ENCODE measurements at places on chromosomes 12 and 14.

DNA sequence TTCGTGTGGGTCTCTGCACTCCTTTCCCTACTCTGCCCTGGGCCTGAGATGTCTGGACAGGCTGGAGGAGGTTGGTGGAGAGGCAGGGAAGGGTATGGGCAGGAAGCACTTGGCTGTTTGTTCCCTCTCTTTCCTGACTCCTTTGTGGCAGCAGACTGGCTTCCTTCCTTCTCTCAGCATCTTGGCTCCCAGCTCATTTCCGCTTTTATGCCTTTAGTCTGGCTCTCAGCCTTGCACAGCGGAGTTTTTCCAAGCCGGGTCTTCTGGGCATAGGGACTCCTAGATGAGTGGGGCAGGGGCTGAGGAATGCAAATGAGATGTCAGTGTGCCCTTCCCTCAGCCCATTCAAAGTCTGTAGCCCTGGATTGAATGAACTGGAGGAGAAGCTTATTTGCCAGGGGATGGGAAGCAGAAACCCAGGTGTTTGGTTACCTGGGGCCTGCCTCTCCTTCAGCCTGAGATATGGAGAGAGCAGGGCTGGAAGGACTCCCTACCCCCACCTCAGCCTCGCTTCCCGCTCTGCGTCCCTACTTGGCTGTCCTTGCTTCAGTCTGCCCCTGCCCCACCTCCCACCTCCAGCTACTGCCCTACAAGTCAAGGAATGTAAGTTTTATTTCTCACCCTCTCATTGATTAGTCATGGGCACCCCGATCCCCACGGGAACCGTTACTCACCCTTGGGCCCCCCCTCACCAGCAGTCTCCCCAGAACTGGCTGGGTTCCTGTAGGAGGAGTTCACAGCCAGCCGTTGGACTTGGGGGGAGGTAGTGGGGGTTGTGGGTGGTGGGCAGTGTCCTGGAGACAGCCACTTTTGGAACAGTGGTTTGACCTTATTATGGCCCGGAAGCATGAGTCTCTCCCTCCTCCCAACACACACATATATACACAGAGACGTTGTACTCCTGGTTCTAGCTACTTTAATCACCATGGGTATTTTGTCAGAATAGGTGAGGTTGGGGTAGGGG is 9.3 kb upstream of the ITGA5 start:
- H3K27ac ChIP-seq = peak overlapping the region; percentile 27
- peaks cover 35% of the 10 kb centered on the region for H3K4me1 ChIP-seq
- no peaks in the 10 kb centered on the region for H3K36me3 ChIP-seq

GRCh38 chr14:38512236-38512635 is 256.3 kb upstream of the CLEC14A start:
- no peaks in the 10 kb centered on the region for H3K36me3 ChIP-seq
- H3K27me3 ChIP-seq = no peaks in the 10 kb centered on the region
- no peaks in the 10 kb centered on the region for H3K4me1 ChIP-seq
- H3K4me3 ChIP-seq = no peak overlapping the region
- no peak overlapping the region for H3K27ac ChIP-seq

DNA sequence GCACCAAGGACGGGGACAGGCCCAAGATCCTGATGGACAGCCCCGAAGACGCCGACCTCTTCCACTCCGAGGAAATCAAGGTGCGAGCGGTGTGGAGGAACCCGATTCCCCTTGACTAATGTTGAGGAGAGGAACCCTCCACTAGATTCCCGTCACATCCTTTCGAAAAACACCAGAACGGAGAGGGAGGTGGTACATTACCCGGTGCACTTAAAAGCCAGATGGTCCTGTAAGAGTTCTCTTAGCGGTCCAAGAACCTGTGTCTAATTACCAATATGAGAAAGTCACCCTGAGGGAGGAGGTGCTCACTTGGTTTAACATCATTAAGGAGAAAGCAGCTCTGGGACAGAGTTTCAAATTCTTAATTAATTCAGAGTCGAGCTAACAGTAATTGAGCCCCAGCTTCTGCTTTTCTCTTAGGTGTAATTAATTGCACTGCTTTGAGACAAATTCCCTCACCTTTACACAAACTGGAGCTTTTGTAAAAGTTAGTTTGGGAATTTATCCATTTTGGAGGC is 450 bp downstream of the PRKAB1 start:
- no peaks in the 10 kb centered on the region for H3K27me3 ChIP-seq
- H3K36me3 ChIP-seq = peaks cover 16% of the 10 kb centered on the region
- no peak for DNase-seq
- H3K4me1 ChIP-seq = peaks cover 37% of the 10 kb centered on the region

- no peak for DNase-seq
- no peak overlapping the region for H3K4me3 ChIP-seq
- H3K4me1 ChIP-seq = no peaks in the 10 kb centered on the region
Observed at GRCh38 chr14:103137689-103138300, 14.5 kb downstream of the TNFAIP2 start.

DNA sequence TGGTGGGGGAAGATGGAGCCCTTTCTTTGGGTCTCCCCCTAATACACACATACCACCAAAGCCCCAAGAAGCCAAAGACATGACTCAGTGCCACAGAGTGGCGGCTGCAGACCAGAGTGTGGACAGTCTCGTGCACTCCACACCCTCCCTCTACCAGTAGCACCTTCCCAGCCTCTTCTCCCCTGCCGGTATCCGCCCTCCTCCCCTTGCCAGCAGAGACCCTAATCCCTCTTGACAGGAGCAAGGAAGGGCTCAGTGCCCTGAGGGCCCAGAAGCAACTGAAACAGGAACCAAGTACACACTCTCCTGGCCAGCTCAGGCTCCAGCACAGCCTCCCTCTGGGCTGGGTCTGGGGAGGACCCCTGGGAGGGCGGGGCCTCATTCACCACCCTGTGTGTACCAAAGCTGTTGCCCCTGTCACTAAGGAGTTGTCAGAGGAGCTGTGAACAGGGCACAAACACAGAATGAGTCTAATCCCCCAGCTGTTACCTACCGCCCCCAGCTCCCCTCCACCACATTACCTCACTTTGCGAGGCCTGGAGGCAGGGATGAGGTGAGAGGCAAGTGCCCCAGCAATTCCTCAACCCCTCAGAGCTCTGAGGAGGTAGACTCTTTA is 8.2 kb downstream of the SPRYD3 start:
- no peak overlapping the region for H3K27ac ChIP-seq
- H3K27me3 ChIP-seq = no peaks in the 10 kb centered on the region
- peaks cover 30% of the 10 kb centered on the region for H3K36me3 ChIP-seq
- H3K4me3 ChIP-seq = no peak overlapping the region
- DNase-seq = no peak

- H3K27me3 ChIP-seq = no peaks in the 10 kb centered on the region
- DNase-seq = peak; percentile 93
- peaks cover 34% of the 10 kb centered on the region for H3K4me1 ChIP-seq
- peaks cover 16% of the 10 kb centered on the region for H3K36me3 ChIP-seq
Observed at GRCh38 chr14:101761032-101761880, at the start of gene PPP2R5C. Gene PPP2R5C (plus strand): TSS chr14:101761709. CDS start chr14:101761894, 185 bp downstream.

DNA sequence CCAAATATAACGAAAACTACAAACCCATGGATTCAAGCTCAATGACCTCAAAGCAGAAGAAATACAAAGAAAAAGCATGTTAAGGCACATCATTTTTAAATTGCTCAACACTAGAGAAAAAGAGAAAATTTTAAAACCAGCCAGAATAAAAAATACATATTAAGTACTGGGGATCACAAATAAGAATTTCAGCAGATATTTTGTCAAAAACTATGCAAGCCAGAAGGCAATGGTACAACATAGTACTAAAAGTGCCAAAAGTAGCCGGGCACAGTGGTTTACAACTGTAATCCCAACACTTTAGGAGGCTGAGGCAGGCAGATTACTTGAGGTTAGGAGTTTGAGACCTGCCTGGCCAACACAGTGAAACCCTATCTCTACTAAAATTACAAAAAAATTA is 10.2 kb downstream of the SGPP1 start:
- no peak overlapping the region for H3K4me3 ChIP-seq
- no peak for DNase-seq
- peaks cover 12% of the 10 kb centered on the region for H3K4me1 ChIP-seq

- no peak for DNase-seq
- H3K36me3 ChIP-seq = no peaks in the 10 kb centered on the region
- H3K27ac ChIP-seq = peak overlapping the region; percentile 81
- H3K27me3 ChIP-seq = no peaks in the 10 kb centered on the region
- H3K4me3 ChIP-seq = no peak overlapping the region
Observed at GRCh38 chr12:53424626-53425514, 1.2 kb downstream of the AMHR2 start.

DNA sequence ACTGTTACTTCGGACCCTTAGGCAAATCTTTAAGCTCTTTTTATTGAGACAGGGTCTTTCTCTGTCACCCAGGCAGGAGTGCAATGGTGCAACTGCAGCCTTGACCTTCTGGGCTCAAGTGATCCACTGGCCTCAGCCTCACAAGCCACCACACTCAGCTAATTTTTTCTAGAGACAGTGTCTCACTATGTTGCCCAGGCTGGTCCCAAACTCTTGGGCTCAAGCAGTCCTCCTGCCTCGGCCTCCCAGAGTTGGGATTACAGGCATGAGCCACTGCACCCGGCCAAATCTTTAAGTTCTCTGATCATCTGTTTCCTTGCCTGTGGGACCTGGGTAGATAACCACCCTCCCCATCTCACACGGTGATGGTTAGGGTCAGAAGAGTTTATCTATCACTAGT is 2.3 kb upstream of the GPX2 start:
- no peak overlapping the region for H3K4me3 ChIP-seq
- no peaks in the 10 kb centered on the region for H3K36me3 ChIP-seq
- no peak for DNase-seq
- H3K4me1 ChIP-seq = no peaks in the 10 kb centered on the region
- no peak overlapping the region for H3K27ac ChIP-seq

DNA sequence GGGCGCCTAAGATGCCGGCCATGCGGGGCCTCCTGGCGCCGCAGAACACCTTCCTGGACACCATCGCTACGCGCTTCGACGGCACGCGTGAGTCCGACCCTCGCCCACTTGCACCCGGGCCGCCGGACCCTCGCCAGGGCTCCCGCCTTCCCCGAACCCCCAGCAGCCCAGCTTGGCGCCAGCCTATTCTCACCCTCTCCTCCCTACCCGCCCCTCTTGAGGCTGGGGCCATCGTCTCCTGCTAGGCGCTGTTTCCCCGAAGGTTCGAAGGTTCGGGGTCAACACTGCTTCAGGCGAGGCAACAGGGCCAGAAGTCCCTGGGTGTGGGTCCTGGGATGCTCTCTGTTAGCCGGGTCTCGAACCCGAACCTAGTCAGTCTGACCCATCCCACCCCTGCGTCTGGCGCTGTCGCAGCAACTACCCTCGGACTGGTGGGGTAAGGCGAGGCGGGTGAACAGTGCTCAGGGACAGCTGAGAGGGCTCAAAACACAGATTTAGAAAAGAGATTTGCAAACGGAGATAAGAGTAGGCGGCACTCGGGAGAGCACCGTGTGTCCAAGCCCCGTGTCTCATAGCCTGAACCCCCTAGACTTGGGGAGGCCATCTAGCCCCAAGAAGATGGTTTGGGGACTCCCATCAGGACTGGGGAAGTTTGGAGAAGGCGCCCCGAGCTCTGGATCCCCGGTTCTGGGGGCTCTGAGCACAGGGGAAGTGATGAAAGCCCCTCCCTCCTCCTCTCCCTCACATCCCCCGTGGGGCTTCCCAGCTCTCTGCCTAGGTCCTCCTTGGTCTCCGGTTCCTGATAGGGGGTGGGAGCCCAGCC is 787 bp downstream of the KCNH3 start:
- no peak overlapping the region for H3K27ac ChIP-seq
- H3K4me3 ChIP-seq = peak overlapping the region; percentile 34
- no peaks in the 10 kb centered on the region for H3K27me3 ChIP-seq
- DNase-seq = peak; percentile 20

- H3K4me3 ChIP-seq = peak within 1 kb of the TSS; percentile 44
- H3K27ac ChIP-seq = no peak within 1 kb of the TSS
- no peaks in the 10 kb centered on the region for H3K27me3 ChIP-seq
- no peak for DNase-seq
- no peaks in the 10 kb centered on the region for H3K36me3 ChIP-seq
Observed at GRCh38 chr14:23352506-23353432, at the start of gene SLC22A17. Gene SLC22A17 (minus strand): TSS chr14:23352887.

GRCh38 chr12:112979041-112979680 is 842 bp downstream of the OAS2 start:
- H3K4me3 ChIP-seq = peak overlapping the region; percentile 99
- peaks cover 41% of the 10 kb centered on the region for H3K4me1 ChIP-seq
- no peaks in the 10 kb centered on the region for H3K36me3 ChIP-seq
- DNase-seq = no peak
- H3K27ac ChIP-seq = peak overlapping the region; percentile 84

- H3K4me3 ChIP-seq = no peak overlapping the region
- no peaks in the 10 kb centered on the region for H3K27me3 ChIP-seq
- no peak for DNase-seq
- H3K27ac ChIP-seq = no peak overlapping the region
- no peaks in the 10 kb centered on the region for H3K4me1 ChIP-seq
Observed at GRCh38 chr12:3320881-3321509, 170.0 kb upstream of the PRMT8 start.

DNA sequence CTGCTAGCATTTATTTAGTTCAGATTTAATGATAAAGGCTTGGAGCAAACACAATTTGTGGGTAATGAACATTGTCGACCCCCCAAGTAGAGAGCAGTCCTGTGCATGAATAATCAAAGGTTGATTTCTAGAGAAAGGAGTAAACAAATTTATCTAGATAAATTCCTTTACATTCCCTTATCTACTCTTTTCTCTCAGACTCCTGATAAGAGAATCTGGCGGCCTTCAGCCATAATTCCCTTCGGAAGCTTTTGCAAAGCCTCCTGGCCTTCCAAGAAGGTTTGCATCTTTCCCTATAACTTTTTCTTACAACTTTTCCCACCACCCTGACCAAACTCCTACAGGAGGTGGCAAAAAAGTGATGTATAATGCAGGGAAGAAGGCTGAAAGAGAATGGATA is 42.1 kb downstream of the TMTC3 start:
- H3K27ac ChIP-seq = no peak overlapping the region
- no peak overlapping the region for H3K4me3 ChIP-seq
- no peaks in the 10 kb centered on the region for H3K27me3 ChIP-seq
- no peaks in the 10 kb centered on the region for H3K4me1 ChIP-seq
- DNase-seq = no peak

DNA sequence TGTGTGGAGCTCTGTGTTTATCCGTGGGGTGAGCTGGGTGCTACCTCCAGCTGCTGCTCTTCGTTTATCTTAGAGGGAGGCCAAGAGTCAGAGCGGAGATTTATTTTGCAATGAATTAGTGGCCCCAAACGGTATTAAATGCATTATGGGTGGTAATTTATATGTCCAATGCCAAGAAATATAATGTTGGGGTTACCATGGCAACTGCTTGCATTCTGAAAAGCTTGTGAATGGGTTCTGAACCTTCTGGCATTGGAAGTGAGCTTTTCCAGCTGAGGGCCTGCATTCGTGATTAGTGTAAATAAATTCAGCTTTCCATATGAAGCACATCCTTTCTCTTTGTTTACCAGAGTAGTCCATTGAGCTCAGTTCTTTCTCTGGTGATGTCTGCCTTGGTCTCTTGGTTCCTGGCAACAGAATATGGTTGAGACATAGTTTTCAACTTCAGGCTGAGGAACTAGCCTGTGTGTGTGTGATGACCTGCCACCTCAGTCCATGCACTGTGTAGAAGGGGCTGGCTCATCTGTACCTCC is 51.8 kb downstream of the TRAF3 start:
- H3K27ac ChIP-seq = no peak overlapping the region
- no peak for DNase-seq
- H3K27me3 ChIP-seq = no peaks in the 10 kb centered on the region
- no peaks in the 10 kb centered on the region for H3K36me3 ChIP-seq
- H3K4me1 ChIP-seq = peaks cover 18% of the 10 kb centered on the region

GRCh38 chr12:51682981-51683380 is 91.9 kb downstream of the SCN8A start:
- DNase-seq = no peak
- no peak overlapping the region for H3K27ac ChIP-seq
- no peaks in the 10 kb centered on the region for H3K36me3 ChIP-seq
- H3K4me3 ChIP-seq = no peak overlapping the region
- H3K4me1 ChIP-seq = no peaks in the 10 kb centered on the region
- no peaks in the 10 kb centered on the region for H3K27me3 ChIP-seq

- H3K27me3 ChIP-seq = no peaks in the 10 kb centered on the region
- no peak overlapping the region for H3K27ac ChIP-seq
- no peaks in the 10 kb centered on the region for H3K36me3 ChIP-seq
- DNase-seq = no peak
Observed at GRCh38 chr12:87413784-87414183, 615.4 kb downstream of the C12orf50 start.
